GM18507 (cell line): ENCODE measurements at places on chromosomes 7 and 10.

DNA sequence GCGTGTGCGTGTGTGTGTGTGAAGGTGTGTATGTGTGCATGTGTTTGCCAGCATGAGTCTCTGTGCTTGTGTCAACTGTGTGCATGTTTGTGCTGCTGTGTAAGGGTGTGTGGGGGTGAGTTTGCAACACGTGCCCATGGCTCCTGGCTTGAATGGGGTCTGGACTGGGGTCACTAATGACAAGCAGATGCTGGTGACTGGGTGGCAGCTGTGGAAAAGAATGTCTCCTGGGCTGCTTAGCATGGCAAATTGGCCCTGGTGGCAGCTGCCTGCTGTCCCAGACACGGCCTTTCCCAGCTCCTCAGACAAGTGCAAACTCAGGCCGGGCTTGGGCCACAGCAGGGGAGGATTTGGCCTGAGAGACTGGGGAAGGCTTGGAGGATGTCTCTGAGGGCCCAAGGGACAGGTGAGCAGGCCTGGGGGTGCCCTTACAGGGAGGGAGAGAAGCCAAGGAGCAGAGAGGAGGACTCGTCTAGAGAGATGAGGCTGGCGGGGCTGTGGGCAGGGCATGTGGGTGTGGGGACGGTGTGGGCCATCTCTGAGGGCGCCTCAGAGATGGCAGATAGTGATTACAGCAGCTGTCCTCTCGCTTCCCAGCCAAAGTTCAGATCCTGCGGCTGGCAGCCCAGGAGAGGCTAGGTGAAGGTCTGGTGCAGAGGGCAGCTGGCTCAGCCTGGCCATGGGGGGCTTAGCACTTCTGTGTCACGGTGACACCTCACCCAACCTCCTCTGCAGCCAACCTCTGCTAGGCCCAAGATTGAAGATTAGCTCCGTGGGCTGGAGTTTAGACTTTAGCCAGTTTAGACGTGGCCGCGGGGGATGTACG, 1.5 kb downstream of the AQP1 start:
- no peak for DNase-seq

GRCh38 chr10:16787361-16787791, 29.8 kb downstream of the RSU1 start:
- DNase-seq: no peak

DNA sequence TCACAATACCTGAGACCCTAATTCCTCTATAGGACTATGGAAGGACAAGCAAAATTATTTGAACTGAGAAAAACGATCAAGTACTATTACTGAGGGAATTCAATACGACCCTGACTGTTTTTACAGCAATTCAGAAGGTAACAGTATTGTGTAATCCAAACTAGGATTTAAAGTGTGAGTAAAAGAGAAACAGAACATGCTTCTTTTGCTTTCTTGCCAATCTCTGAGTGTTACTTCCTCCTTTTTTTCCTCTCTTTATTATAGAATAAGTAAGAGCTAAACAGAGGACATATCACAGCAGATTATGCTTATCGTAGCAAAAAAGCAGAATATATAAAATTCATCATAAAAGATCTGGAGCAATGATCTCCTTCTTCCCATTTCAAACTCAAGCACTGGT, 292.1 kb downstream of the THSD7A start:
- no peak for DNase-seq

GRCh38 chr7:46513447-46513848, 592.4 kb upstream of the IGFBP3 start:
- no peak for DNase-seq

DNA sequence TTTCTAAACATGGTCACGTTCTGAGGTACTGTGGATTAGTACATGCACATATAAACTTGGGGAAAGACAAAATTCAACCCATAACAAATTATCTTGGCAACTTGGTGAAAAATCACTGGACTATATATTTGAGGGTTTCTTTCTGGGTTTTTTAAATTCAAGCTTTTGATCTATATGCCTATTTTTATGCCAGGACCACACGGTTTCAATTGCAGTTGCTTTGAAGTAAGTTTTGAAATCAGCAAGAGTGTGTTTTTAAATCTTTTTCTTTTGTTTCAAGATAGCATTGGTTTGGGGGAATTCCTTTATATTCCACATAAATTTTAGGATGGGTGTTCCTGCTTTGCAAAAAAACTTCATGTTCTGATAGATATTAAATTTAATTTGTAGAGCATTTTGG, 406.4 kb upstream of the VWC2 start:
- DNase-seq: no peak

GRCh38 chr10:12482587-12482986, 133.2 kb downstream of the CAMK1D start:
- no peak for DNase-seq

- DNase-seq: no peak
Measured at GRCh38 chr7:44415510-44415909, 74.9 kb downstream of the NUDCD3 start.

DNA sequence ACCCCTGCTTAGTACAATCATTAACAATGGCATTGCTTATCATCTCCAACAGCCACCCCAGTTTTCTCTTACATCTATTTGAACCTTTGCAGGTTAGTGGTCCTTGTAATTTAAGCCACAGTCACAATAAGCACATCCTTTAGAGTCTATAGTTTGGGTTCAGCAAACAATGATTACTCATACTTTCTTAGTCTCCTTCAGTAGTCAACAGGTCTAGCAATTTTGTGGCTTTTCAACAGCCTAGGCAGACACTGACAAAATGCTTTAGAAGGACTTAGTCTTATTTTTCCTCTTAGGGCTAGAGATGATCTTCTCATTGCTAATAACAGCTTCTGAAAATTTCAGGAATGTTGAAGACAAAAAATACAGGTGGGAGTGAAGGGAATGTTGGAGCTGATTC, 32.3 kb upstream of the FAM204A start:
- no peak for DNase-seq

DNA sequence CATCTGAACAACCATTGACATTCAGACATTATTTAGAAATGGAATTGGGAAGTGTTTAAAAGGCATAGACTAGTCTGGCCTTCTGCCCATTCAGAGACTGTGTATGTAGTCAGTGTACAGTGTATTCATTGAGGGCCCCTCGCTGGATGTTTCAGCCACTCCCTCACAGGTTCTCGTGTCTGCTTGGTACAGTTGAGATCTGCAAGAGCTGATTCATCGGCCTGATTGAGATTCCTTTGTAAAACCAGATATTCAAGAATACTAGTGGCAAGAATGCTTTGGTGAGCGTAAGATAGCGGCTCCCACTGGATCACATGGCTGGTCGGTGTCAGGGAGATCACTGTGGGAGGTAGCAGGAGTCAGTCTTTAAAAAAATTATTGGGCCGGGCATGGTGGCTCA, 119.5 kb downstream of the TCF7L2 start:
- DNase-seq: no peak

- DNase-seq: no peak
Measured at GRCh38 chr10:974038-974784, 14.0 kb upstream of the GTPBP4 start.

- DNase-seq: no peak
Measured at GRCh38 chr7:151904270-151904669, 27.4 kb upstream of the PRKAG2 start.

DNA sequence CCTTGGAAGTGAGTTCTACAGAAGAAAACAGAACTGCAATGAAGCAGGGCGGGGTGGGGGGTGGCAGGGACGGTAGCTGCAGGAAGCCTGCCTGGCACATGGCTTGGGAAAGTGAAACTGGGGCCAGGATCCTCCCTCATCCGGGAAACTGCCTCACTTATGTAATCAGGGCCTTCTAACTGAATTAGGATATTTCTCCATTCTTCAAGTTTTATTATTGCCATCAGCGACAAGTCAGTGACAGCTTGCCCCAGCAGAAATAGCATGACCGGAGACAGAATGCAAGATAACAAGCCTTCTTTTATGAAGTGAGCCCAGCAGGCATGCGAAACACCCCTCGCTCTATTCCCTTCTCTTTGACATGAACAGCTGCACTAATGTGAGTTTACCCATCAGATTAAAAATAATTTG, 77.5 kb upstream of the CACUL1 start:
- no peak for DNase-seq

GRCh38 chr7:118094044-118094443, 89.9 kb upstream of the LSM8 start:
- no peak for DNase-seq

DNA sequence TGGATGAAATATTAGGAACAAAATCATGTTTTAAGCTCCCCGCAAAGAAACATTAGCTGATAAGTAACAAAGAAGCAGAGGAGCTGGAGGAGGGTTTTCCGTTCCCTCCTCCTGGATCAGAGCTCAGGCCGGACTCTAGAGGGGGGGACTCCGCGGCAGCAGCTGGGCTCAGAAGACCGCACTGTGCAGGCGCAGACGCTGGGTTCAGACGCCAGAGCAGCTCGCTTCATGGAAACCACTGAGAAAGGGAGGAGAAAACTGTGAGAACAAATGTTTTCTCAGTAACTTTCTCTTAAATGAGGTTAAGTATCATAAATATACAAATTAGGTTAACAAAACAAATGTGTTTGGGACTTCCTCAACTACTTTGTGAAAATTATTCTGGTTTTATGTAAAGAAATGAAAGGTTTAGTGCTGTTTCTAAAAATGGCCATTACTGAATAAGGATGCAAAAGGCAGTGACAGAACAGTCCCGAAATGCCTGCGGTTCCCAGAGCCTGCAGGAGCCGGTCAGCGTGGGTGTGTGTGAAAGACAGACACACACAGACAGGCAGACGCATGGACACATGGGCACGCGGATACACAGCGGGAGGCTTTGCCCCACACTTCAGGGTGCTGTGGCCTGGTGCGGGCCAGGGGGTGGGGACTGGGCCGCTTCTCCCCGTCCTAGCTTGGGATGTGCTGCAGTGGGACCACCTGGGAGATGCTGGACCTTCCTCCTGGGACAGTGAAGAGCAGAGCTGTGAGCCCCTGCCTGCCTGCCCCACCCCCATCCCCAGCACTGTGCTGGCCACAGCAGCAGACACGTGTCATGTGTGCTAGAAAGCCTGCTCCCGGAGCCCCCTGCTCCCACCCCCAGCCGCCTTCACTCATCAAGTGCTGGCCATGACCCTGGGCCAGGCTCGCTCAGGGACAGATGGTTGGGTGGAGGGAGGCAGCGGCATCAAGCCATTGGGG, 20.3 kb upstream of the ADGRA1 start:
- no peak for DNase-seq

DNA sequence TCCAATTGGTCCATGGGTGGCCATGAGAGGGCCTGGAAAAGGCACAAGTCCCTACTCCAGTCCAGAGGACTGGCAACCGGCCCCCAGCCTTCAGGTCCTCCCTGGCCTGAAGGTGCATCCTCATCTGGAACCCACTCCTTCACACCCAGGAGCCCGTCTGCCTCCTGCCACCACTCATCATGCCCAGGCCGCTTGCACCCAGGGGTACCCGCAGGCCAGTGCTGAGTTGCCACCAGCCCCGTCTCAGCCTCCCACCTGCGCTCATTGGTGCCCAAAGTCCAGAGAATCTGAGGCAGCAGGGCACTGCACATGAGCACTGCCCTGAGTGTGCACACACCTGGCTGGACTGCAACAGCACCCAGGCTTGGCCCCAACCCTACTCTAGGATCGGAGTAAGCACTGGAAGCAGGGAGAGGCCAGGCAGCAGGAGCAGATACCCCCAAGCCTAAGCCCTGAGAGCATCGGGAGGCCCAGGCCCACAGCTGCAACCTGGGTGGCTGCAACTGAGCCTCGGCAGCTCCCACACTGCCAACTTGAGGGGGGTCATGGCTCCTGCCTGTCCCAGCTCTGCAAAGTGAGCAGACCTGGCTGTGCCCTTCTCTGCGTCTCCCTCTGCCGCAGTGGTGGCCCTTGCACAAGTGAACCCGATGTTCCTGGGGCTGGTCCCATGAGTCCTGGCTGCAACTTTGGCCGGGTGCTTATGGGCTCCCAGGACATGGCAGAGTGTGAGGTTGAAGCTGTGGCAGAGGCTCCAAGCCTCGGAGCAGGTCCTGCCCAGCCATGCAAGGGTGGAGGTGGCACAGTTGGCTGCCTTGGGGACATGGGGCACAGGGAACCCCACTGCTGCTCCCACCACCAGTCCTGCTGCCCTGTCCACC, 44.3 kb downstream of the TCERG1L start:
- no peak for DNase-seq

DNA sequence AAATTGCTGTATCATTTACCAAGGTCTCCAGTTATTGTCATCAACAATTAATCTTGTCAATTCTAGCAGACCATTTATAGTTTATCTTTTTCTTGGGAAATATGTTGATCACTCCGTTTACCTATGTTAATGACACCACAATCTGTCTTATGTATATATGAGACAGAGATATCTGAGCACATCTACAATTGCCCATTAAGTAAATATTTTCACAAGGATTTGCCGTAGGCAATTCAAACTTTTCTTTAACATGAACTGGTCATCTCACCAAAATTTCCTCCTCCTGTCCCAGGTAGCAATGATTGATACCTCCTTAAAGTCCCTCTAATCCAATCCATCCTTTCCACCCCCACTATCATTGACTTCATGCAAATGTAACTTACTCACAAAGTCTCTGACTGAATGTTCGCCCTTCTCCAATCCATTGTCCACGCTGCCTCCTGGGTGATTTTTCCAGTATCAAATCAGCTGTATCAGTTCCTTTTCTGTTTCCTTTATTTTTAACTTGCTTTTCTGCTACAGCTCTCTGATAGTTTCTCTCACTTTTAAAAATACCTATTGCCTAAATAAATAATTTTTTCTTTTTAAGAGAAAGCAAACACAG, 138.3 kb downstream of the GNAT3 start:
- DNase-seq: no peak

- no peak for DNase-seq
Measured at GRCh38 chr7:25831062-25831691, 320.8 kb upstream of the NFE2L3 start.

DNA sequence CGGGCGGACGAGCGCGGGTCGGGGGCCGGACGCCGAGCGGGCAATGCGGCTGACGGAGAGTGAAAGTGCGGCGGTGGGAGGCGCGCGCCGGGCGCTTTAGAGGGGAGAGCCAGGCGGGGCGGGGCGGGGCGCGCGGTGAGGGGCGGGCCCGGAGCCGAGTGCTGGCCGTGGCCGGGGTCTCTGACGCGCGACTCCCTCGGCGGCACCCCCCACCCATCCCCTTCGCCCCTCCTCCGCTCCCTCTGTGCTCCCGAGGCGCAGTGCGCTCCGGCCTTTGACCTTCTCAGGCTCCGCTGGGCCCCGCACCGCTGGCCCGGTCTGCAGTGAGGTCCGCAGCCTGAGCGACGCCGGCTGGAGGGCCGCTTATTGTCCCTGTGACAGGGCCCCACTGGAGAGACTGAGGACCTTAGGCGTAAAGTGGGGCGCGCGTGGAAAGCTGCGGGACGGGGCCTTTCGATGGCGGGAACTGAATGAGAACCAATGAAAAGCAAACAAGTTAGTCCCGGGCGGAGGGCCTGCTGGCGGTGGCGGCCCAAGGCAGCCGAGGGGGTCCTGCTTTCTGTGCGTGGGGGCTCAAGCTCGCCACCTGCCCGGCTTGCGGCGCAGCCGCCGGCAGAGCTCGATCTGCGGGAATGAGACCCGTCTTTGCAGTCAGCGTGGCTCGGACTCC, at the start of gene CXCL12:
Gene CXCL12 (minus strand): TSS at position 72 of the 670 bp plus-strand sequence. CDS start 92 bp downstream, outside the sequence.
- no peak for DNase-seq

GRCh38 chr7:121003986-121004685, 15.6 kb downstream of the CPED1 start:
- no peak for DNase-seq

DNA sequence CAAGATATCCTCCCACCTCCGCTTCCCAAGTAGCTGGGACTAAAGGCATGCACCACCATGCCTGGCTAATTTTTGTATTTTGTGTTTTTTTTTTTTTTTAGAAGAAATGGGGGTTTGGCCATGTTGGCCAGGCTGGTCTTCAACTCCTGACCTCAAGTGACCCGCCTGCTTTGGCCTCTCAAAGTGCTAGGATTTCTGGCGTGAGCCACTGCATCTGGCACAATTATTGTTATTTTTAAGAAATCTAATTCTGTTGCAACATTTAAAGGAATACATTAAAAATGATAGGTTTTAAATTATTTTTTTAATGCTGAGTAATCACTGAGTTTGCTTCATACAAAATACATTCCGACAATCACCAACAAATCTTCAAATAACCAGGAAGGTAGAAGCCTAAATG, 178.1 kb upstream of the SEMA3E start:
- no peak for DNase-seq
